ENCODE measurements at places on chromosomes 12 and 14.

GRCh38 chr12:80186727-80187217 is 87.4 kb downstream of the OTOGL start:
- peak; percentile 30 for DNase-seq

DNA sequence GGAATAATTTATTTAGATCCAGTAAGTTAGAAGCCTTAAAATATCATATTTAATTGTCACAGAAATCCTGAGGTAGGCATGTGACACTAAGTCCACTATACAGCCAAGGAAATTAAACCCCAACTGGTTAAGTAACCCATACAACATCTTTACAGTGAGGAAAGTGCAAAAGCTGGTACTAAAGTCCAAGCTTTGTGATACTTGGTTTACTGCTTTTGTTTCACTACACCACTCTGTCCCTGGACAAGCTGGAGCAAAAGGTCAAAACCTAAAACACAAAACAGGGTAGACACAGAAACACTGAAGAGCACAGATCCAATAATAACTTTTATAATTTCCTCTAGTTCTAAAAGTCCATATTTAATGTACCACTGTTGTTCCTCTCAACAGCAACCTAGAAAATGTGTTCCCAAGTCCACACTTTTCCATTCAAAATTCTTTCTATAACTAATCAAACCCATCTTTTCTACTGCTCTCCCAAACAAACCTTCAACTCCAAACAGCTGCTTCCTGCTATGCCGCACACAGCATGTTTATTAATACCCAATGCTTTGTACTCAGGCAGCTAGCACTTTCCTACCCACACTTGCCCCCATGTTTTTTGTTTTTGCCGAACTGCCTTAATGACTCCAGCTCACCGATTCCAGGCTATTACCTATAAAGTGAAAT is 90.9 kb downstream of the MED13L start:
- DNase-seq, result no peak

DNA sequence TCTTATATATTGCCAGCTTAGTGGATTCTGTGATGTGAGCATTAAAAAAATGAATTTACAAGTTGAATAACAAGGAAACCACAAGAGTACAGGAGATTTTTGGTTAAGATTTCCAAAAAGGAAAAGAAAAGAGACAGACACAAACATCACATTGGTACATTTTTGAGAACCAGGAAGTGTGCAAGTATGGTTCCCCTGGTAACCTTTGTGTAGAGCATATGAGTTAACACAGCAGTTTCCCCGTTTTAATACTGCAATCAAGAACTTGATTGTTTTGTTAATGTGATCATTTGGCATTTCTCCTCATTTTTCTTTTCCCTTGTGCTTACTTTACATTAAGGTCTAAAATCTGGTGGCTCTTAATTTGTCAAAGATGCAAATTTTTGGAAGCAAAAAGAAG is 490.4 kb upstream of the ATP2B1 start:
- no peak for DNase-seq

GRCh38 chr12:131357185-131357747 is 353.6 kb upstream of the SFSWAP start:
- DNase-seq, result no peak

GRCh38 chr12:107436376-107436775 is 249.2 kb upstream of the PWP1 start:
- DNase-seq, result no peak

DNA sequence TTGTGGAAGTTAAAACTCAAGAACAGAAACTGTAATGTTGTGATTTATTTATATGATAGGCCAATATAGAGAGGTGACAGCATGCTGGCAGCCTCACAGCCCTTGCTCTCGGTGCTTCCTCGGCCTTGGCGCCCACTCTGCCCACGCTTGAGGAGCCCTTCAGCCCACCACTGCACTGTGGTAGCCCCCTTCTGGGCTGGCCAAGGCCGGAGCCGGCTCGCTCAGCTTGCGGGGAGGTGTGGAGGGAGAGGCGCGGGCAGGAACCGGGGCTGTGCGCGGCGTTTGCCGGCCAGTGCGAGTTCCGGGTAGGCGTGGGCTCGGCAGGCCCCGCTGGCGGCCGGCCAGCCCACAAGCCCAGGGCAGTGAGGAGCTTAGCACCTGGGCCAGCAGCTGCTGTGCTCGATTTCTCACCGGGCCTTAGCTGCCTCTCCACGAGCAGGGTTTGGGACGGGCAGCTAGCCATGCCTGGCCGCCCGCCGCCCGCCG is 65.8 kb upstream of the SLC8A3 start:
- peak; percentile 53 for DNase-seq

DNA sequence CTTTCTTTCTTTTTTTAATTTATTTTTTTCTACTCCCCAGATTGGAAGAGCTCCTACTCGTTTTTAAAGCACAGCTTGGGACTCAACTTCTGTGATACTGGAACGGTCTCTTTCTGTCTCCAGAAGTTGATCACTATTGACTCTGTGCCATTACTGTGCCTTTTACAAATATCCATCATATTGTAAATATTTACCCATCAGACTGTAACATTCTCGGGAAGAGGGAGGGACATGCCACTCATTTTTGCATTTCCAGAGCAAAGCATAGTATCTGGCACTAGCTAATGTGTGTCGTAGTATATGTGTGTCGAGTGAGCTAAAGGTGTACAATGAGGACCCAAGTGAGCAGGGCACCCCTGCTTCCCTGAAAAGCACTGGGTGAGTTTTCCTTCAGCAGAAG is 24.0 kb upstream of the GSG1 start:
- no peak for DNase-seq

GRCh38 chr12:14694970-14695369 is 1.4 kb downstream of the GUCY2C start:
- no peak for DNase-seq

- no peak for DNase-seq
Observed at GRCh38 chr12:117749431-117749830, 219.4 kb downstream of the KSR2 start.

GRCh38 chr14:54662491-54663133 is 95.7 kb downstream of the SAMD4A start:
- no peak for DNase-seq

DNA sequence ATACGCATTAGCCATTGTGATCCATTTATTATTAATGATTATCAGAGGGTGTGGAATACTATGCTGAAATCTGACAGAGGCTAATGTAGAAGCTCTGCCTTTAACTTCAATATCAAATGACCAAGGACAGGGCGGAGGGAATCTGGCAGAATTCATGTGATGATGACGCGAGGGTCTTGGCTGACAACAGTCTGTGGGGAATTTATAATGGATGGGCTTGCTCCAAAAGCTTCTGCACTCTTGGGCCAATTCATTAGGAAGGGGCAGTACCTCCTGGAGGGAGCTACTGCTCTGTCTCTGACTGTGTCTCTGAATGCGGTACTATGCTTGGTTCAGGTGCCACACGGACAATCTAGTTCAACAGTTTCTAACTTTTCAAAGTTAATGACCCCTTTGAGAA is 46.2 kb downstream of the GALNT8 start:
- DNase-seq, result no peak

GRCh38 chr14:69581316-69581935 is 6.8 kb upstream of the CCDC177 start:
- no peak for DNase-seq

DNA sequence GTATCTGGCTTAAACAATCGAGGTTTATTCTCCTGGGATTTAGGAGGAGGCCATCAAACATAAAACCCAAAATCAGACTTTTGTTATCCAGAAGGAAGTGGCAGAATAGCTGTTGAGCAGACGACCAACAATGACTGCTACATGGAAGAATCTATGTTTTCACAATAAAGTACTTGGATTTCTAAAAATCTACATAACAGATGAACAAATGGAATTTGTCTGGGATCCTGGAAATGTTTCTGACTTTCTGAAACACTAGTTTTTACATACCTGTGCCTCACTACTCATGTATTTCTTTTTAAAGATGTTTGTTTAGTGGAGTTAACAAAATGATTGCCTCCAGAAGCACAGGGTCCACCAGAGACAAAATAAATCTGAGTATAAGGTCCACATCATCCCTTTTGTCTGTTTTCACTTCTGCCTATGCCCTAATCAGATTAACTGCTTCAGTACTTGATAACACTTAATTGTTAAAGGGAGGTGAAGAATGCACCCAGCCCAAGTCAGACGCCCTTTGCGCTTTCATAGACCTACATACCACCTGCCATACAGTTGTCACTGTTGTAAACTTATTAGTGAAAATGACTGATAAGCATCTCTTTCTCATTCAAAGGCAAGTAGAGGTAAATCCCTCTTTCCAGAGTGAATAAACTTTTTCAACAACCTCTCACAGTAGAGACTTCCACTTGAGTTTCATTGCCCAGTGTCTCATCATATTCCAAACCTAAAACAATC is 164.6 kb downstream of the EGLN3 start:
- DNase-seq, result no peak

DNA sequence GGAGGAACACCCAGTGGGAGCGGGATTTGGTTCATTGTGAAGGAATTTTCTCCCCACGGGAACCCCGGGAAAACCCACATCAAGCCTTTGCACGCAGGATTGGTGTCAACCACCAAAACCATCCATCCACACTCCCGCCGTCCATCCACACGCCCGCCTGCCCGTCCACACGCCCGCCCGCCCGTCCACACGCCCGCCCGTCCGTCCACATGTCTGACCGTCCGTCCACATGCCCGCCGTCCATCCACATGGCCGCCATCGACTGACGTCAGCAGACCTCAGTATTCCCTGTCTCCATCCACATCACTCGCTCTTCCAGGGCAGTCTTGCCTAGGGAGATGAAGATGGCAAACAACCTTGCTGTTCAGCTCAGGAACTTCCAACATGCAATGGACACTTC is 6.7 kb upstream of the GPR132 start:
- DNase-seq, result no peak

DNA sequence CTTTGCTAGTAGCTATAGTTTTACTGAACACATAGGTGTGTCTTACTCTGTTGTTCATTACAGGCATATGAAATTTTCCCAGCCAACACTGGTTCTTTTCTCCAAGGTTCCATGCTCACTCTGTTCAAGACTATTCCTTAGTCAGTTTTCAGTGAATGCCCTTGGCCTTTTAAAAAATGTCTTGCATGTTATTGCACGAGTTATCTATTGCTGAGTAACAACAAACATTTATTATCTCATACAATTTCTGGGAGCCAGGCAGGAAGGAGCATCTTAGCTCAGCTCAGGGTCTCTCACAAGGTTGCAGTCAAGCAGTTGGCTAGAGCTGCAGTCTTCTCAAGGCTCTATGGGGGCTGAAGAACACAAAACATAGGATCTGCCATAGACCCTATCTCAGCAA is 223.5 kb downstream of the BTG1 start:
- no peak for DNase-seq

GRCh38 chr14:105902131-105902898 is 375.9 kb downstream of the TMEM121 start:
- no peak for DNase-seq

DNA sequence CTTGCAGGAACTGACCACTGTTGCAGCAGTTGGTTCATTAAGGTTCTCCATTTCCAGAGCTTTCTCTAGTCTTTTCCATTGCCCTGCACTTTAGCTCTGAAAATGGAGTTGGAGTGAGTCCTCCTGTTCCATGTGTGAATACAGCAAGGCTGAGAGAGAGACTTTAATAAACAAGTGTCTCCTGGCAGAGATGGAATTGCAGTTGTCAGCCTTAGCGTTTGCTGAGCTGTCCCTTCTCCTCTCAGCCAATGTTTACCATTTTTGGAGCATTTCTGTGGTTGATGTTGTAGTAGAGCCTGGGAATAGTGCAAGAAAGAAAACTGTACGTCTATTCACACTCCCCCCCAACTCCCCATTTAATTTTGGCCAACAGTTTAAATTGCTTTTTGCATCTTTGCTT is 7.5 kb upstream of the MANSC4 start:
- no peak for DNase-seq

DNA sequence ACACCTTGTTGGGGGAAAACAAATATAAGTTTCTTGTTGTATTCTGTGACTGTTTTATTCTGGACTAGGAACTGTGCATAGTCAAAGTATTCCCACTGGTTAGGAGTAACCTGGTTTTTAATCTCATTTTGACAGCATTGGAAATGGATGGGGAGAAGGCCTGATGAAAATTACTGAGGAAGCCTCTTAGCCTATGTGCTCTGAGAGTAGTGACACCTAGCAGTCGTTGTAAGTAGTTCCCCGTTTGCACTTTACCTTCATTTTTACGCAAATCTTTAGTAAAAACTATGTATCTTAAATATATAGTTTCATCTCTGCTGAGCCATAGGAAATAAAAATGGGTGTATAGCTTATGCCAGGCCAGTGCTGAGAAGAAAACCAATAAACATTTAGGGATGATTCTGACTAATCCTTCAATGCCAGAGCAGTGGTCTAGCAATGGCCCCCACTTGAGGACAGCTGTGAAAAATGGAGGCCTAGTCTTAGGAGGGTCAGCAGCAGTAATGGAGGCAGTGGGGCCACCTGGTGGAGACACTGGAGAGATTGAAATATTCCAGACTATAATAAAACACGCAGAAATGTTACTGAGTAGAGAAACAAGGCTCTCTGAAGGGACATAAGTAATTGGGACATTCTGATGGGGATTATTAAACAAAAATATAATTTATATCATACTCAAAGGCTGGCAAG is 133.2 kb upstream of the NOVA1 start:
- no peak for DNase-seq

DNA sequence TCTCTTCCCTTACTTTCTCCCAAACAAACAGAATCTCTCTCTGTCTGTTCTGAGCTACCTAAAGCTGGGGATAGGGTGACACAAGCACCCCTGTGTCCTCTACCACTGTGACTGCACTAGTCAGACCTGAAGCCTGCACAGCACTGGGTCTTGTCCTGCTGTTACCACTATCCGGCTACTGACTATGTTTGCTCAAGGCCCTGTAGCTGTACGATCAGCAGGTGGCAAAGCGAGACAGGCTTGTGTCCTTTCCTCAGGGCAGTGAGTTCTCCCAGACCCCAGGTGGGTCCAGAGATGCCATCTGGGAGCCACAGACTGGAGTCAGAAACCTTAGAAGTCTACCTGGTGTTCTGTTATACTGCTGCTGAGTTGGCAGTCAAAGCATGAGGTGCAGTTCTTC is 116.4 kb downstream of the NUBPL start:
- DNase-seq, result no peak

- DNase-seq, result no peak
Observed at GRCh38 chr14:32507029-32507984, 178.2 kb downstream of the AKAP6 start.

- DNase-seq, result no peak
Observed at GRCh38 chr12:92486443-92487137, 216.2 kb upstream of the PLEKHG7 start.

Data from GM13976 (cell line).